ENCODE measurements at places on chromosomes 5 and 9.

DNA sequence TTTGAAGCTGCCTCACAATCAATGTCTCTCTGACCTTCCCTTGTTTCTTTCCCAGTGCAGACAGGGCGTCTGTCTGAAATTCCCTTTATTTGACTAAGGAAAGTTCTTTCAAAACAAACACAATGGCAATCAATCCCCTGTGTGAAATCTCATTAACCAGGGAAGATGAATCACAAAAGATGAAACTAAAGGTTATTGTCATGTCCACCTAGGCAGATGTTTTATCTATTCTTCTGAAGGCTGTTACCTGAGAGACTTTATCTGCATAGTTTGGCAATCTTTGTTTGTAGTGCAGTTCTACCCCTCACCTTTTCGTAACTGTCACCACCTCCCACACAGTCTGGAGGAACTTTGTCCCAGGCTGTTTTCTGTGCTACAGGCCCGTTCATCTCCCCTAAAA is 217.5 kb upstream of the RIOK2 start:
- DNase-seq, result no peak

DNA sequence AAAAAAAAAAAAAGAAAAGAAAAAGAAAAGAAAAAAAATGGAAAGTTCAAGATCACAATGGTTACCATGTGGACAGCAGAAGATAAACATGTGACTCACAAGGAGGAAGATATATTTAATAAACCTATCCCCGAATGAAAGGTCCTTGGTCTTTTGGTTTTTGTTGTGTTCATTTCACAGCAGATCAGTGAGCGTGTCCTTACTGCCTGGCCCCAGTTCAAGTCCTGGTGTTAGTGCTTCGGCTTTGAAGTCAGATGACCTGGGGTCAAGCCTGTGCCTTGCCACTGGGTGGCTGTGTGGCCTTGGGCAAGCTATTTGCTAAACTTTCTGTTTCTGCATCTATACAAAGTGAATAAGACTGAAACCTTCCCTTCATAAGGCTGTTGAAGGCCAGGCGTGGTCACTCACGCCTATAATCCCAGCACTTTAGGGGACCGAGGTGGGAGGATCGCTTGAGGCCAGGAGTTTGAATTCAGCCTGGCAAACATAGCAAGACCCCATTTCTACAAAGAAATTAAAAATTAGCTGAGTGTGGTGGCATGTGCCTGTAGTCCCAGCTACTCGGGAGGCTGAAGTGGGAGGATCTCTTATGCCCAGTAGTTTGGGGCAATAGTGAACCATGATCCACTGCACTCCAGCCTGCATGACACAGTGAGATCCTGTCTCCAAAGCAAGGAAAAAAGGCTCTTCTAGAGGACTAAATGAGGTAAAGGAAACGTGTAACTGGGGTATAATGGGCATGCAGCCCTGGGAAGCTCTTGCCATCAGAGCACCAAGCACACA is 94.5 kb upstream of the SPATA31D4 start:
- DNase-seq, result no peak

GRCh38 chr9:9997585-9997984 is 615.2 kb downstream of the PTPRD start:
- no peak for DNase-seq

GRCh38 chr5:91074615-91075014 is 308.5 kb downstream of the ARRDC3 start:
- no peak for DNase-seq

- DNase-seq, result peak; percentile 93
These were observed at the start of gene SGCD for GRCh38 chr5:156326718-156327259. TSS of gene SGCD (plus strand) at chr5:156327164.

Data from femur (tissue), 1 donor.